CD4-positive, alpha-beta T cell (primary cell): ENCODE measurements at places on chromosomes 11 and 22.

GRCh38 chr22:37060801-37061610, 9.5 kb downstream of the KCTD17 start:
- no peak for DNase-seq

DNA sequence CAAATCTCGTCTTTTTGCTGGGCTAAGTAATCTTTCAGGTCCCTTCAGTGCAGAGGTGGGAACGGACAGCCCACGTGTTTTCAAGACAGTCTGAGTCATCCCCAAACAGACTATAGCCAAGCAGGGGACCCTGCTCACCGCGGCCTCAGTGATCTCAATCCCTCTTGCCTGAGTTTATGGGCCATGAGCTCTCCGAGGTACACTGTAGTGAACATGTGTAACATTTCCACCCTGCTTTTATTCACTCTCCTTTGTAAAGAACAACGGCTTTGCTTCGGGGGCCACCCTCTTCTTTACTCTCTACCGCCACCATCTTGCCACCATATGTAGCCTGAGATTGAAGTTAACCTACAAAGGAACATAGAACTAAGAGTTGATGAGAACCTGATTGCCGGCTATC, 11.5 kb upstream of the KCTD14 start:
- DNase-seq, result no peak

GRCh38 chr11:82864268-82864667, 36.0 kb downstream of the PRCP start:
- peak; percentile 27 for DNase-seq

GRCh38 chr11:114683007-114683406, 4.7 kb downstream of the NXPE2 start:
- no peak for DNase-seq

DNA sequence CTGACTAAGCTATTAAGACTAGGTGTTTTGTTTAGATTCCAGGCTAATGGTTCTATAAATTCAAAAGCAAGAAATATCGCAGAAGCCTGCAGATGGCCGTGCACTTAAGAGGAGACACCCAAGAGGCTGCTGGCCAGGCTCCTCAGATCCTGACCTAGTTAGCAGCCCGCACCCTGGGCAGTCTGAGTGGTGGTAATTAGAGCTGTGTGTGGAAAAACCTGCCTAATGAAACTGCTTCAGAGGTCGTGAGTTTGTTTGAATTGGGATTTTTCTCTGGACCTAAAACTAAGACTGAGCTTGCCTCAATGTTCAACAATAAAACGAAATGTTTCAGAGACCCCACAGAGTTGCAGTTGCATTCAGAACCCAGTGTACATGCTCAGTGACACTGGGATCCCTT, 627.7 kb downstream of the OPCML start:
- DNase-seq, result no peak

DNA sequence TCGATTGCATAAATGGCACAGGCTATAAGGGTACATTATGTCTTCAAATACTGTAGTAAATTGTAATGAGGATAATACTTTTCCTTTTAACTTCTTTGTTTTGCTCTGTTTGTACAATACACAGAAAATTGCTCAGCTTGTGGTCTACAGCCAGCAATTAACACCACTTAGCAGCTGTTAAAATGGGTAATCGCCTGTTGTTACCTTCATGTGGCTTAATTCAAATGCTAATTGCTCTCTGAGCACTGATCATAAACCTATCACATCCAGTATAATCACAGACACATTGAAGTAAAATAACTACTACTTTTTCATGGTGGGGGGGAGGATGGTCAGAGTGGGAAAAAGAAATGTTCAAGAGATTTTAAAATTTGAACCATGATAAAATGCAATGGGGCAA, 1164.1 kb upstream of the CNTN5 start:
- DNase-seq, result no peak

DNA sequence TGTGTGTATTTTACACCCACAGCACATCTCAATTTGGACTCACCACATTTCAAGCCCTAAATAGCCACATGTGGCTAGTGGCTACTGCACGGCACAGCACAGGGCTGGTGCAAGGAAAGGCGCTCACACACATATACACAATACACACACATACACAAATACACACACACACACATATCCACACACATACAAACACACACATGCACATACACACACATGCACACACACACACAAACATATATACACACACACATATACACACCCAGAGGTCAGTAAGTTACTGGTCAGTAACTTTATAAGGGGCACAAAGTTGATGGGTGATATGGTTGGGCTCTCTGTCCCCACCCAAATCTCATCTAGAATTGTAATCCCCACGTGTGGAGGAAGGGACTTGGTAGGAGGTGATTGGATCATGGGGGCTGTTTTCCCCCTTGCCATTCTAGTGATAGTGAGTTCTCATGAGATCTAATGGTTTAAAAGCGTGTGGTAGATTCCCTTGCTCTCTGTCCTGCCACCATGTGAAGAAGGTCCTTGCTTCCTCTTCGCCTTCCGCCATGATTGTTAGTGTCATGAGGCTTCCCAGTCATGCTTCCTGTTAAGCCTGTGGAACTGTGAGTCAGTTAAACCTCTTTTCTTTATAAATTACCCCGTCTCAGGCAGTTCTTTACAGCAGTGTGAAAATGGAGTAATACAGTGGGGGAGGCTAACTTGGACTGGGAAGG, 37.6 kb upstream of the DKK3 start:
- DNase-seq, result no peak

DNA sequence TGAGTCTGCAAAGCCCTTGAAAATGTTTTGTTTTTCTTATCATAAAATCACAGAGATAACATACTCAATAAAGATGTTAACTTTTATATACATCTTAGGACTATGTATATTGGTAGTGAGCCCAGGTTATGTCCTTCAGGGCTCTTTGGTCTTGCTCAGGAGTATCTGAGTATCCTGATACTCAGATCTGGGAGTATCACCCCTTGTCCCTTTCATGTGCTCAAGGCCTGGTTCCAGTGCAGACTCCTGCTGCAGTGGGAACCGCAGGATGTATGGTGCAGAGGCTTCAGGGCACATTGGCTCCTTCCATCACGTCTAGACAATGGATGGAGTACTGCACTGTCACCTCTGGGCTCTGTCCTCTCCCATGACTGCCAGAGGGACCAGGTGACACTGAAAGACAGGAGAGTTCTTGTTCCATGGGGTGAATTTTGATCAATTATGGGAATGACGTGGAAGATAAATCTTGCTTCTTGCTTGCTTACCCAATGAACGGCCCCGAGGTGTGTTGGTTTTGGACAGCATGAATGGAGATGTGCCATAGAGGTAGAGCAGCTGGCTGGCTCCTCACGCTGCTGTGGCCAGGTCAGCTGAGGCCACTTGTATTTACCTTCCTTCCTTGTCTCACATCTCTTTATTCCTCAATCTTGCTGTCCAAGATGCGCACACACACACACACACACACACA, 215.5 kb downstream of the ARHGAP42 start:
- DNase-seq, result no peak

GRCh38 chr11:133212201-133212600, 320.1 kb downstream of the OPCML start:
- no peak for DNase-seq

- no peak for DNase-seq
Measured at GRCh38 chr22:25122136-25122764, 77.4 kb upstream of the CRYBB3 start.

GRCh38 chr22:42630901-42631602, 9.3 kb downstream of the ATP5MGL start:
- no peak for DNase-seq

GRCh38 chr22:47458348-47458747, 695.9 kb downstream of the TBC1D22A start:
- no peak for DNase-seq

DNA sequence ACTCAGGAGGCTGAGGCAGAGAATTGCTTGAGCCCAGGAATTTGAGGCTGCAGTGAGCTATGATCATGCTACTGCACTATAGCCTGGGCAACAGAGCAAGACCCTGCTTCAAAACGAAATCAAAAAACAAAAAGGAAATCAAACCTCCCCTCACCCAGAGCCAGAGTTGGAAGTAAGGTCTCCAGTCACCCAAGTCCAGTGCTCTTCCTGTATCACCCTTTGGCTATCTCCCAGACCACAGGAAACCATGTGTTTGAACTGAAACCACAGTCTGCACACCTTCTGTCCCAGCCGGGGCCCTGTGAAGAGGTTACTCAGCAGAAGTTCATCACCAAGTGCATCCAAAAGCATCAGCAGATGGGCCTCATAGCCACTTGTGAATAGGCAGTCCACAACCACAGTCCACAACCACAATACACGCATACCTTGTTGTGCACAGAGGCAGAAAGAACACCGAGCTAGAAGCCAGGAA, 4.6 kb downstream of the MYH9 start:
- peak; percentile 42 for DNase-seq

GRCh38 chr22:38774496-38775166, 18.8 kb upstream of the SUN2 start:
- no peak for DNase-seq

- DNase-seq, result no peak
Measured at GRCh38 chr11:21930408-21930807, 262.5 kb upstream of the ANO5 start.

DNA sequence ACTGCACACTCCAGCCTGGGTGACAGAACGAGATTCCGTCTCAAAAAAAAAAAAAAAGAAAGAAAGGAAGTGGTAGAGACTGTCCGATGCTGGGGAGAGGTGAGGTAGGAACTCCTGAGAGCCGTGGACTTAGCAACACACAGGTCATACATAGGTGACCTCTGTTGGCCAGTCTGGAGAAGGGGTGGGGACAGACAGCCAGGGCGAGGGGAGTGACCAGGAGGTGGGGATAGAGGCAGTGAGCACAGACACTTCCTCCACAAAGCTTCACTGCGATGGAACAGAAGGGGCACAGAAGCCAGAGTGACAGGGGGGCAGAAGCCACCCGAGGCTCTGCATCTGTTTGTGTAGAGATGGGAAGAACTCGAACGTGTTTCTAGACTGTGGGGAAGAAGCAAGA, 47.1 kb downstream of the MYH9 start:
- no peak for DNase-seq

DNA sequence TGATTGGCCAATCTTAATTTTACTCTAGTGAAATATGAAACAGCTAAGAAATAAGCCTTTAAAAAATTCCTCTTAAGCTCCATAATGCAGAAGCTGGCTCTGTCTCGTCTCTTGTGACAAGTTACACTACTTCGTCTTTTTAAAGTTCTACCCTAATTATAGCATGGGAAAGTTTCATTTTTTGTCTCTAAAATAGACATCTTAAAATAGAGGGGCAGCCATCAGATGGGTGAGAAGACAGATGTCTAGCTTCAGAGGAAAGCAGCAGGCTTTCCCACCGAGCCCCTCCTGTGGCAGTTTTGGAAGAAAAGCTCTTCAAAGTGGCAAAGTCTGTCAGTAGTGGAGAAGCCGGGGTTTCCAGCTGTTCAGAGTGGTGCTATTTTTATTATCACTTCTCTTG, 39.5 kb downstream of the XRRA1 start:
- no peak for DNase-seq

- no peak for DNase-seq
Measured at GRCh38 chr11:86179646-86180064, 64.9 kb upstream of the EED start.

DNA sequence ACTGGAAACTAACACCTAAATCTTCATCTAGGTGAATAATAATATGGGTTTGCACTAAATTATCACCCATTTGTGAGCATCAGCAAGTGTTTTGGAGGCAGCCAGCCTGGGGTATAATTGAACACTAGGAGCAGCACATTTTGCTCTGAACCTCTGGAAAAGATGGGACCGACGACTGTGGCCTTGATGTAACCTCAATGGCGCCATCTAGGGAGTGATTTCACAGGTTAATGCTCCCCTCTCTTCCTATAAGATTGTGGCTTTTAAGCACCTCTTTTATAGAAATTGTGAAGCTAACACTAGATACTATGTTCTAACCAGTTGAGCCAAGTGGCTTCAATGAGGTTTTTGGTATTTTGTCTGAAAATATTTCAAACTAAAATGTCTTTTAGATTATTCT, 203.7 kb downstream of the NELL1 start:
- DNase-seq, result no peak

GRCh38 chr11:94832604-94833235, 64.6 kb downstream of the AMOTL1 start:
- no peak for DNase-seq

DNA sequence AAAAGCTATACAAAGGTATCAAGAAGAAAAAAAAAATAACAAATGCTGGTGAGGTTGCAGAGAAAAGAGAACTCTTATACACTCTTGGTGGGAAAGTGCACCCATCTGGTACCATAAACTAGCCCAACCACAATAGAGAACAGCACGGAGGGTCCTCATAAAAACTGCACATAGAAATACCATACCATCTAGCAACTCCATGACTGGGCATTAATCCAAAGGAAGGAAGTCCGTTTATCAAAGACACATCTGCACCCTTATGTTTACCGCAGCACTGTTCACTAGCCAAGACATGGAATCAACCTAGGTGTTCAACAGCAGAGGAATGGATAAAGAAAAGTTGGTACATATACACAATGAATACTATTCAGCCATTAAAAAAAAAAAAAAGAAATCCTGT, 10.8 kb upstream of the CLDN5 start:
- no peak for DNase-seq

DNA sequence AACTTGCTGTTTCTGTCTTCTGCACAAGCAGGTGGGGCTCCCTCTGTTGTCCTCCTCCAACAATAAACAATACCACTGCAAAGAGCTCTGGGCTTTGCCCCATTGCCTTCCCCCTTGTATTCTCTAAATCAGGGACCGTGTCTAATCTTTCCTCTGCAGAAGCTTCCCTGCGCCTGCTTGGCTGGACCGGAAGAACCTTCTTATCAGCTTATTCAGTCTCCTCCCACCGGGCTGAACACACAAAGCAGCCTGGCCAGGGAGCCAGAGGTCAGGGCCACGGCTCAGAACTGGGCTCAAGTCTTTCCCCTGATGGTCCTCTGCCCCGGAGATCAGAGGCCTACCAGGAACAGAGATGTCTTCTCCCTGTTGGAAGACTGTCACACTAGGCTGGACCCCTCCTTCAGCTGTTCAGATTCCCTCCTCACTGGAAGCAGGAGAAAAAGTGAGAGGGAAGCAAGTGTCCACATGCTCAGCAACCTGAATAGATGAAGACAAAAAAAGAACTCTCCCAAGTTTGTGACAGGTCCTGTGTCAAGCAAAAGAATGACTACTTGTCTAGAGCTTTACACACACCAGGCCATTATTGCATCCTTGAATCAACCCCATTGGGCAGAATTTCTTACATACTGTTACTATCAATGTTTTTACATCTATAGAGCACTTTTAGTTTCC, 63.7 kb downstream of the RAB30 start:
- no peak for DNase-seq

DNA sequence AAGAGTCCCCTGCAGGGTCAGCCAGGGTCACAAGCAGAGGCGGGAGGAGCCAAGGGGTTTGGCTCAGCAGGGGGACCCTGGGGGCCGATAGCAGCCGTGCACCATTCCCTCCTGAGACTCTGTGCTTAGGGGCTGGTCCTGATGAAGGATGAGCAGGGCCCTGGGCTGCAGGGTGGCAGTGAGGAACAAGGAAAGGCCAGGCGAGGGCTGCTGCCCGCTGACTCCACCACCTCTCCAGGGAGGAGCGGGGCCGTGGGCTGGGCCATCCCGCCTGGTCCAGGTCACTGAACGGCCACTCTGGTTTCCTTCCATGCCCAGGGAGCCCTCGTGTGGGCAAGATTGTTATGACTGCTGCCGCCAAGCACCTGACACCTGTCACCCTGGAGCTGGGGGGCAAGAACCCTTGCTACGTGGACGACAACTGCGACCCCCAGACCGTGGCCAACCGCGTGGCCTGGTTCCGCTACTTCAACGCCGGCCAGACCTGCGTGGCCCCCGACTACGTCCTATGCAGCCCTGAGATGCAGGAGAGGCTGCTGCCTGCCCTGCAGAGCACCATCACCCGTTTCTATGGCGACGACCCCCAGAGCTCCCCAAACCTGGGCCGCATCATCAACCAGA, 9.2 kb upstream of the NDUFS8 start:
- DNase-seq, result no peak

- no peak for DNase-seq
Measured at GRCh38 chr11:75925785-75926164, 110.8 kb downstream of the UVRAG start.
